ENCODE measurements at places on chromosomes 3 and 15.

DNA sequence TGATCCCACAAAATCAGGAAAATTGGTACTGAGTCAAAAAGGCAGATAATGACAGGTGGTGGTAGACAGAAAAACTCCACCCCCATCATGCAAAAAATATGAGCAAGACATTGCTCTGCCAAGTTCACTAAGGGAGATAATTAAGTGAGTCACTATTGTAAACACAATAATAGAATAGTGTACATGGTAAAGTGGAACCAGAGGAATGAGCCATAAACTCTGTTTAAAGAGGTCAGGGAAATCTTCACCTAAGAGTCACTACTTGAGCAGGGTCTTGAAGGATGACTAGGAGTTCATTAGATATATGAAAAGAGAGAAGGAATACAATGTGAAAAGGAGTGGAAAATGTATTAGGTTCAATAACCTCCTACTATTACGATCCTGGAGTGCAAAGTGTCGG is 213.4 kb upstream of the PEX5L start:
- DNase-seq = no peak

GRCh38 chr3:72401005-72401545 is 447.2 kb downstream of the SHQ1 start:
- no peak for DNase-seq

- no peak for DNase-seq
These were observed 19.7 kb upstream of the CYP11A1 start for GRCh38 chr15:74387141-74387541.

GRCh38 chr15:90325726-90326125 is 26.4 kb upstream of the ZNF774 start:
- no peak for DNase-seq

GRCh38 chr15:92899601-92899947 is 550 bp upstream of the CHD2 start:
- no peak for DNase-seq

- no peak for DNase-seq
These were observed 88.2 kb upstream of the NTRK3 start for GRCh38 chr15:88344786-88345185.

GRCh38 chr3:160758929-160759577 is 3.0 kb downstream of the PPM1L start:
- DNase-seq = no peak

DNA sequence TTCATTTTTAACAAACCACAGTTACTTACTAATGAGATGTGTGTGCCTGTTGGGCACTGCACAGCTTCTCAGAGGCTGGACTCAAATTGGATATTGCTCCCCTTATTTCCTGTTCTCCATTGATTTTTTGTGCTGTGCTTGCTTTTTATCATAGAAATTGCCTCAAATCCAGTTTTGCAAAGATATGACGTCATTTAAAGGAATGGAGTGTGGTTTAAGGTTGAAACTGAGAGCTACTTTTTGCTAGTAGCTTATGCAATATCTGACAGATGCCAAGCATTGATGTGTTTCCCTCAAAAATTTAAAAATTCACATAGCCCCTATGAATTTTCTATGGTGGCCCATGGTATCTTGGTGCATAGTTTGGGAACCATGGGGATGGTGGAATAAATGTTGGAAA is 67.7 kb upstream of the ROPN1 start:
- DNase-seq = no peak

DNA sequence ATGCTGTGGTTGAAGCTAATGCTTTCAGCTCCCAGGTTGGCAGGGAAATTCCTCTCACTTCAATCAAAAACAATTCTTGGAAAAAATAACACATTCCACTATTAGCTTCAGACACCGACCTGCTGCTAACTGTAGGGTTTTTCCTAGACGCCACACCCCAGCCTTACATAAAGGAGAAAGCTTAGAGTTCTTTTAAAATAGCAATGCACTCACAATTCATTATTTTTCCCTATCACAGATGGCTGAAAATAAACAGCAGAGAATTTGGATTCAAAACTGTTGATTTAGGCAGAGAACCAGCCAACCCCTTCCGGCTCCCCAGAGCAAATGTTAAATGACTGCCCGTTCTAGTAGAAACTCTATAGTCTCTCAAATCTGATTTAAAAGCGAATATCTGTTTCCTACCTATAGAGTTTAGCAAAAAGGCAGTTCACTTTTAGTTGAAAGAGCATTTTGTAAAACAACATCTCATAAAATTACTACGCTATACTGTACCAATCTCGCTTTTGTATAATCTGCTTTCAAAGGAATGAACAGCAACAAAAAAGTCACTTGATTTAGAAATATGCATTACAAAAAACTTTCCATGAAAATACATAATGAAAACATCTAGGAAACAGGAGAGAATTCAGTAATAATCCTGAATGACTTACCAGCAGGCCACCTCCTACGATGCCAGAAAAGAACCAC is 586 bp downstream of the TM4SF1 start:
- no peak for DNase-seq

DNA sequence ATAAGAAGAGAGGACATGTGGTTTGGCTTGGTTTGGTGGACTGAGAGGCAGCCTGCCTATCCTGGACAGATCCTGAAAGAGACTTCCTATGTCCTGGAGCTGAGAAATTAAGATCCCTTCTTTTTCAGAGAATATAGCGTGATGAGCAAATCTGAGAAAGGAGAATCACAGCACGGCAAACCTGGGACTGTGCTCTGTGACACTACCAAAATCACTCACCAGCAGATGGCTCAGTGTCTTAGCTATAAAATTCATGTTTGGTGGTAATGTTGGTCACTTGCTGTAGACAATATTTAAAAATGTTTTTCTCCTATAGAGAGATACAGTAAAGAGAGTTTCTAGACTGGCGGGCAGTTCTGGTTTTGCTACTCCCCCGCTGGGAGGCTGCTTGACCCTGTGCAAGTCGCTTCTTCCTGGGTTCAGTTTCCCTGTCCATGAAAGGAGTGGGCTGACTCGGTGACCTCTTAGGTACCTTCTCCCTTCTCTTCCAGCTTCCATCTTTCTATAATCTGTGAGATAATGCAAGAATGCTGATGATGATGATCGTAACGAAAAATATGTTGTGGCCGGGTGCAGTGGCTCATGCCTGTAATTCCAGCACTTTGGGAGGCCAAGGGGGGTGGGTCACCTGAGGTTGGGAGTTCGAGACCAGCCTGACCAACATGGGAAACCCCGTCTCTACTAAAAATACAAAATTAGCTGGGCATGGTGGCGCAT is 7.6 kb upstream of the HES1 start:
- DNase-seq = no peak

DNA sequence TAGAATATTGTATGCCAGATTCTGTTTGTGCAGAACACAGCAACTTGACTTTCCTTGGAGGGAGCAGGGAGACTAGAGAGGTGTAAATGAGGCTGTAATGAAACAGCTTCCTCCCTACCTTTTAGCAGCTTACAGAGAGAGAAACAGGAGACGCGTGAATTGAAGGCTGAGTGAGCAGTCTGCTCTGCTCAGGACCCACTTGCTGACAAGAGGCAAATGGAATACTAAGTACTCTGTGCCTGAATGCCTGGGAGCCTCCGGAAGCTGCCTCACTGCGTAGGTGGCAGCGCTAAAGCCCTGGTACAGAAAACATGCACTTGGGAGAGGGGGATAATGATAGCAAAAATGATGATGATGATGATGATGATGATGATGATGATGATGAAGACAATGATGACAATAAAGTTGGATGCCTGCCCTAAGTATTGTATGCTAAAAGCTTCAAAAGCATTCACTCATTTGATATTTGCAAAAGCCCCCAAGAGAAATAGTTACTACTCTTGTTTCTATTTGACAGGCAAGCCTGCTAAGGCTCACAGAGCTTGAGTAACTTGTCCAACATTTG is 548.9 kb downstream of the NTRK3 start:
- DNase-seq = no peak

- no peak for DNase-seq
These were observed 52.0 kb upstream of the RYK start for GRCh38 chr3:134302674-134303073.

DNA sequence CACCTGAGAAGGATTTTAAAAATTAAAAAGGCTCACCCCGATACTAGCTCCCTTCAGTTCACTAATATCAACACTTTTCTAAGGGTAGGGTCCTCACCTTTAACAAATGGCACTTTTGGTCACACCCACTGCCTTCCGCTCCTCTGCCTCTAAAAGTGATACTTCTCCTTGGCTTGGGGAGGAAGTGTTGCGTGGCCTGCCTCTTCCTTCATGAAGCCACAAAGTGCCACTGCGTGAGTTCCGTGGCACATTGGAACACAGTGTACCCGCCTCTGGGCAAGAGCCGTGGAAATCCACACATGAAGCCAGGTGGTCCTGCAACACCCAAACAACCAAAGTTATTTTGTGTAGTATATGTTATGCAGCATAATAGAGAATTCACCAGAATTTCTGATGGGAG is 3.9 kb downstream of the B4GALT4 start:
- no peak for DNase-seq

DNA sequence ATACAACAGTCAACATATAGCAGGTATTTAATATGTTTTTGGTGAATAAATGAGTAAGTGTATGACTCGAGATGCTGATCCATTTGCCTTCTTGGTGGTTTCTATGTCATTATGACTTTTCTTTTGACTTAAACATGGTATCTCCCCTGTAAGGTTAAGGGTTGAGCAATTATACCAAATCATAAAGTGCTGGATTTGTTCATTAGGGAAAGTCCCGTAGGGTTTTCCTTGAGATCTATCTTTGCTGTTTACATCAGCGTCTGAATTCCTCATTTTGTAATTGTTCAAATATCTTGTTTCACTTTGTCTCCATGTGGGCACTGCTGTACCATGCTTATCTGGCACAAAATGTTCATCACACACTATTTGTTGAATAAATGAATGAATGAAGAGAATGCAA is 562.6 kb downstream of the EDEM1 start:
- no peak for DNase-seq

- no peak for DNase-seq
These were observed 9.0 kb upstream of the ANXA2 start for GRCh38 chr15:60406513-60407414.

- DNase-seq = no peak
These were observed 82.4 kb downstream of the RTP4 start for GRCh38 chr3:187450431-187451190.

DNA sequence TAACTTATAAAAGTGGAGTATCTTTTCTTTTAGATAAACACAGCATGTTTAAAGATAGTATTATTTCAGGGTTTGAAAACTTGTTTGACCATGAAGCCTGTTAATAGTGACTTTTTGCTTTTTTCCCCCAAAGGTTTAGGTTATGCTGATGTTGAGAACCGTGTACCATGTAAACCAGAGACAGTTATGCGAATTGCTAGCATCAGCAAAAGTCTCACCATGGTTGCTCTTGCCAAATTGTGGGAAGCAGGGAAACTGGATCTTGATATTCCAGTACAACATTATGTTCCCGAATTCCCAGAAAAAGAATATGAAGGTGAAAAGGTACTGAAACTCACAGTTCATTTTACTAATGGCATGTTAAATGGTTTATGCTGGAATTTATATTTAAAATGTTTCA is 5.1 kb downstream of the LACTB start:
- no peak for DNase-seq

DNA sequence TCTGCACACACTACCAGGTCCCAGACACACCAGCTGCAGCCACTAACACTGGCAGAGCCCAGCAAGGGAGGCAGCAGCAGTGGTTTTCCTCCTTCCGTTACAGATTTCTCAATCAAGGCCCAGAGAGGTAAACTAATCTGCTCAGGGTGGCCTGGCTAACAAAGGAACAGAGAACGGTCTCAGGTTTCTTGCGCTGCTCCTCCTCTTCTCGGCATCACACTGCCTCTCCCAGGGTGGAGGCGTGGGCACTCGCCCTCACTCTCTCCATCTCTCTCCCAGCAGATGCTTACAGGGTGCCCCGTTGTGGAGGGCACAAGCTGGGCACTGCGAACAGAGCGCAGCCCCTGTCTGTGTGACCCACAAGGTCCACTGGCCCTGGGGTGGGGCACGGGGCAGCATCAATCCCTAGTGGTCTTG is 228.7 kb downstream of the VPS13C start:
- no peak for DNase-seq

DNA sequence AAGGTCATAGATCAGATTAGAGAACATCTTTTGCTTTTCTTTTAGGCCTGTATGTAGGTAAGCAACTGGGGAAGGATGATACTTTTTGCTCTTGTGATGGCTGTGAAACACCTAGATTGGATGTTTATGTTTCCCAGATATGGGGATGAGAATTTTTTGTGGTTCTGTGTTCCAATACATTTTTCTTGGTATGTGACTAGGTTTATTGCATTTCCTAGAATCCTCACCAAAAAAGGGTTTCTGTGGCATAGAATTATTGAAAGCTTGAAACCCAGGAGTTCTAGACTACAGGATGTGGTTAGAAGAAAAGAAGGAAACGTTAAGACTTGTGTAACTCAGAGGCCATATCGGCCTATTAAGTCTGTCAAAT is 25.8 kb downstream of the OXNAD1 start:
- DNase-seq = no peak

DNA sequence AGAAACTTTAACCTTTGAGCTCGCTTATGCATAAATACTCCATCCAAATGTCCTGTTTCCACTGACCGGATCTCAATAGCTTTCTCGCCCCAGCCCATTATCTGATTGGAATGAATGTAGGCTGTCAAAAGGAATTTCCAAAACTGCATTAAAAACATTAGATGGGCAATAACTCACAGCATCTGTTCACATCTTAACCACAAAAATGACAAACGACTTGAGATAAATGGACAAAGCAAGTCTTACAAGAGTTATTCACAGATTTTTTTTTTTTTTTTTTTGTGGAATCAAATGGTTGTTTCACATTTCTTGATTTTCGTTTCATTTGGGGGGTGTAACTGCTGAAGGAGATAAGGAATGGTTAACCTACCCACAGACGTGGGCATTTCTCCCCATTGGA is 39.7 kb upstream of the SLC2A2 start:
- no peak for DNase-seq

DNA sequence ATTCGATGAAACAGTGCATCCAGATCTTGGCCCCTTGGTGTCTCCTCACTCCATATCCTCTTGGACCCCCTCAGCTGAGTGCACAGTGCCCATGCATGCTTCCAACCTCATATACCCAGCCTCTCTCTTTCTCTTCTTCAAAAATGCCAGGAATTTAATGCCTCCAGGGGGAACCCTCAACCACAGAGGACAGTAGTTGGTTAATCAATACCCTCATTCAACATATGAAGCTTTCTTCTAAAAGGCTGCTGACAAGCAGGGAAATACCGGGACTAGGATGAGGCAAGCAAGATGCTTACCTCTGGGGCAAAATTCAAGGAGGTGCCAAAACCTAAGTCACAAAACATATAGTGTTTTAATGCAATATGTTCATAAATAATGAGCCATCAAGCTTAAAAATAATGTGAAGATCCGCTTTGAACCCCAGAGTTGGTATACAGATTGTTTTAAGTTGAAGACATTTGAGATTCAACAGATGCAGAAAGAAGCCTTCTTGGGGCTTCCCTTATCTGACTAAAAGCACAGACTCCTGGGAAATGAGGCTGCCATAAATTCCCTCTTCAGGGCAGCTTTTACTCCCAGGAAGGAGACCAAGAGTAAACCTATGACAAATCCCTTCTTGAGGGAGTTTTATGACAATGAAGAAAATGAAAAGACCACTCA is 48.2 kb upstream of the FHIT start:
- DNase-seq = no peak

DNA sequence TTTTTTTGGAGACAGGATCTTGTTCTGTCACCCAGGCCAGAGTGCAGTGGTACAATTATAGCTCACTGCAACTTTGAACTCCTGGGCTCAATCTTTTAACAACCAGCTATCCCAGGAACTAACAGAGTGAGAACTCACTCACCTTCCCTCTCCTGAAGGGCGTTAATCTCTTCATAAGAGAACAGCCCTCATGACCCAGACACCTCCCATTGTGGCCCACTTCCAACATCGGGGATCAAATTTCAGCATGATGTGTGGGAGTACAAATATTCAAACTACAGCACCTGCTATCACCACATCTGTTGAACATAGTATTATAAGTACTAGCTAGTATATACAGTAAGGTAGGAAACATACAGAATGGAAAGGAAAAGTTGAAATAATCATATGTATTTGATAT is 132.5 kb downstream of the DOCK3 start:
- DNase-seq = no peak

Data from T-helper 22 cell (primary cell).